NCI-H1436 (cell line): ENCODE measurements at places on chromosomes 4 and X.

DNA sequence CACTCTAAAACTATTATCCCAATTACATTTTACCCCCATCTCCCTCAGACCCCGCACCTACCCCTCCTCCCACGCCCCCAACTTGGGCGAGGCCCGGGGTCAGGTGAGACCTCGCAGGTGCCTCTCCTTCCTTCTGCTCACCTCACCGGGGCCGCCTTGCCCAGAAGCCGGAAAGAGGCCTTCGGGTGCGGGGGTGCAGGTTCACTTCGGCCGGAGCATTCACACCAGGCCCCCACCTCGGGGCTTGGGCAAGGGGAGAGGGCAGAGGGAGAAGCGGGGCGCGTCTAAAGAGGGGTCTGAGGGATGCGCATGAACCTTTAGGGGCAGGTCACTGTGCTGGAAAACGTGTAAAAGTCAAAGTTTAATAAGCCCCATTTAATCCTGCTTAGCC, 427 bp downstream of the ZNF182 start:
- no peak for DNase-seq

GRCh38 chr4:66564901-66565651, 894.8 kb upstream of the EPHA5 start:
- peak; percentile 8 for DNase-seq

DNA sequence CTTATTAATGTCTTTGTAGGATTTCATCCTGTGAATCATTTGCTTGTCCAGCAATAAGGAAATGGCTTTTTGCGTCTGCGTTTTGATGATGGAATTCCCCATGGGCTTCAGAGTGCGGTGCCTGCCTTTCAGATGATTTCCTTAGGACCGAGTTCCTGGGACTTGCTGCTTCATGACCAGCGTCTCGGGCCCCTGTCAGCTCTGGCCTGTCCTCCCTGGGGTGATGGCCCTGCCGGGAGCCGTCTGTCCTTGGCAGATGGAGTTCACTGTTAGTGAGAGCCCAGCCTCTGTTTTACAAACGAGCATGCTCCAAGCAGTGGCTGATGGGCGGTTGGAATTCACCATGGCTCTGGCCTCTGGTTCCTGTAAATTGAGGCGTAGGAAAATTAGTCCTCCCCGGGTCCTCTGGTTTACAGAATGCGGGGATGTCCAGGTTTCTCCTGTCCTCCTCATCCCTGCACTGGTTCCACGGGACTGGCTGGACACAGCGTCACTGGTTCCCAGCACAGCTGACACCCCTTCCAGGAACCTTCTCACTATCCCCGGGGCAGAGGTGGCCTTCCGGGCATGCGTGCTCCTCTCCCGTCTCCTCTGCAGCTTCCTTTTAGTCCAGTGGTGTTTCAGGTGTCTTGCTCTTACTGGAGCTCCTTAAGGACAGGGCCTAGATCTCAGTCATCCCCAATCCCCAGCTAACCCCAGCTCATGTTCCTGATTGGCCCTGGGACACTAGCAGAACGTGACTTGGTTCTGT, 34.9 kb downstream of the TBC1D14 start:
- no peak for DNase-seq

- DNase-seq = peak; percentile 16
Measured at GRCh38 chr4:89788206-89789072, 48.5 kb downstream of the SNCA start.

DNA sequence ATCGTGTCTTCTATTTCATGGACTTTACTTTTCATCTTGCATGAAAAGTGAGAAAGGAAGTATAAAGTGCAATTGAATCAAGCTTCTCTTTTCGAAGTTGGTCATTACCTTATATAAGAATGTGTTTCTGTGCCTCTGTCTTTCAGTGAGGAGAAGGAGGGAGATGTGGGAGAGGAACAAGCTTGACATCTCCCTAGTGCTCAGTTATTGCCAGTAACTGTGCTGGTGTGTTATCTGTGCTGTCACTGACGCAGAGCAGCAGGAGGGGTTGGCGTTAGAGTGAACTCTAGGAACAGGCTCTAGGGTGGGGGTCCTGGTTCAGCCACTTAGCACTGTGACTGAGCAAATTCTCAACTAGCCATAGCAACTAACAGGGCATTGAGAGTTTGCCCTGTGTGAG, 34.0 kb upstream of the TBC1D9 start:
- DNase-seq = no peak

- DNase-seq = no peak
Measured at GRCh38 chr4:97994765-97995465, 148.4 kb downstream of the STPG2 start.

DNA sequence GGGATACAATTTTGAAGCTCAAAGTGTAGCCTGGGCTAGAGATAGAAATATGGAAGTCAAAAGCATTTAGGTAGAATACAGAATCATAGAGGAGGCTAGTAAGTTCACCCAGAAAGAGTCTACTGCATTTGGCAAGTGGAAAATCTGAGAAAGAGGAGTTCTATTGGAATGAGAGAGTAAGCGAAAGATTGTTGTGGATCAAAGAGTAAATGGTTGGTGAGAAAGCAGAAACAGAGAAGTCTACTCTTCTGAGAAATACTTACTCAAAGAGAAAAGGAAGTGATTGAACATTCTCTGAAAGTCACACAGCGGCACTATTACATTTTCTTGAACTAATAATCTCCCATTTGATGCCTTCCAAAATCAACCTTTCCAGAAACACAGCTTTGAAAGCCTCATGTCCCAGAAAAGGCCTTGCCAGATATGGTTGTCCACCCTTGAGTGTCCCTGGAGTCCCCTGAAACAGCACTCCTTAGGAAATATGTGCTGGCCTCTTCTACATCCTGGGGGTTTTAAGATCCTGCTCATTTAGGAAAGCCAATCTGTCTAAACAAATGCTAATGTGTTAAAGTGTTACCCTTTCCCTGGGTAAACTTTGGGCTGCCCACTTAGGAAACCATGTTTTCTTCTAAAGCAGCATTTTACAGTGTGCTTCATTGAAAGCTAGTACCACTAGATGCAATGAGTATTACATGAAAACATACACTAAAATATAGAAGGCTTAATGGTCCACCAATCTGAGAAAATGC, 132.6 kb downstream of the INPP4B start:
- no peak for DNase-seq

- DNase-seq = peak; percentile 92
Measured at GRCh38 chr4:83110223-83110945, 4.1 kb downstream of the PLAC8 start.

DNA sequence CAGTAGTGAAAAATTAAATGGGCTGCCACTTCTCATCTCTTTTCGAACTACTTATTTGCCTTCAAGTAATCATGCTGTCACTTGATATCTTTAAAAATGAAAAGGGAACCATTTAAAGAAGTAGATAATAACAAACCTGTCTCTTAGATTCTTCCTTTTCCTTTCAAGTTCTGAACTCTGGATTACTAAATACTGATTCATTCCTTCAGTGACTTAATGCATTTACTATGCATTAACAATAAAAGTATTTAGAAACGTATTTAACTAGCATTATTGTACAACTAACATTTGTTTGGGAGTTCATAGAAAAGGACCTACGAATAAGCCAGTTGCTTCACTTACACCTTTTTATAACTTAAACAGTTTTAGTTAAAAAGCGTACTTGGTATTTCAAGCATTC, 61.1 kb upstream of the RAB33B start:
- DNase-seq = no peak

- no peak for DNase-seq
Measured at GRCh38 chr4:174627473-174627872, 105.2 kb upstream of the HPGD start.

- DNase-seq = no peak
Measured at GRCh38 chr4:54659749-54660535, 2.2 kb downstream of the KIT start.

- DNase-seq = no peak
Measured at GRCh38 chr4:145824463-145824862, 114.2 kb downstream of the ZNF827 start.

GRCh38 chr4:151004222-151004621, 10.9 kb downstream of the LRBA start:
- no peak for DNase-seq

- no peak for DNase-seq
Measured at GRCh38 chrX:10571260-10571659, 49.1 kb downstream of the MID1 start.

DNA sequence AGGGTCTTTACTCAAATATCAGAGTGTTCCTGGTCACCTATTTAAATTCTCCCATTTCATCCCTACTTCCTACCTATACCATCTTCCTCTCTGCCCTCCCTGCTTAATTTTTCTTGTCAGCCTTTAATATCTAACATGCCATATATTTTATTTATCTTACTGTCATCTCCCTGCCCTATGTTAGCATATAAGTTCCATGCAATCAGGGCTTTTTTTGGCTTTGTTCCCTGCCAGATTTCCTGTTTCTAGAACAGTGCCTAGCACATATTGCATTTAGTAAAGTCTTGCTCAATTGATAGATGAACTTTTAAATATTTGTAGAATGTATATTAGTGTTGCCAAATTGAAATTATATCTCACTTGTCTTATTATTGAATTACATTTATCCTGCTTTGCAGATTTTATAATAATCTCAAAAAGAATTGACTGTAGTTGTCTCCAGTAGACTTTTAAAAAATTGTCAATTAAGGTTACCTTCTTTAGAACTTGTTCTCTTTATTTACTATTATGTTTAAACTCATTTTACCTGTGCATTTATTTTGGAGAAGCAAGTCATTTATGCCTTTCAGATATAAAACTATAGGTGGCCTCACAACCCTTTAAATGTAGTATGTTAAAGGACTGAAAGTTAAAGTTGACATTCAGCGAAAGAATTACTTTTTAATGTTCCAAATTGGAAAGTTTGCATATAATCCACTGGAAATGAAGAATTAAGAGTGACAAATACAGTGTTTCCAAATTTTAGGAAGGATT, 108.2 kb upstream of the BMPR1B start:
- no peak for DNase-seq

- DNase-seq = no peak
Measured at GRCh38 chrX:40299641-40300046, 201.9 kb upstream of the BCOR start.

DNA sequence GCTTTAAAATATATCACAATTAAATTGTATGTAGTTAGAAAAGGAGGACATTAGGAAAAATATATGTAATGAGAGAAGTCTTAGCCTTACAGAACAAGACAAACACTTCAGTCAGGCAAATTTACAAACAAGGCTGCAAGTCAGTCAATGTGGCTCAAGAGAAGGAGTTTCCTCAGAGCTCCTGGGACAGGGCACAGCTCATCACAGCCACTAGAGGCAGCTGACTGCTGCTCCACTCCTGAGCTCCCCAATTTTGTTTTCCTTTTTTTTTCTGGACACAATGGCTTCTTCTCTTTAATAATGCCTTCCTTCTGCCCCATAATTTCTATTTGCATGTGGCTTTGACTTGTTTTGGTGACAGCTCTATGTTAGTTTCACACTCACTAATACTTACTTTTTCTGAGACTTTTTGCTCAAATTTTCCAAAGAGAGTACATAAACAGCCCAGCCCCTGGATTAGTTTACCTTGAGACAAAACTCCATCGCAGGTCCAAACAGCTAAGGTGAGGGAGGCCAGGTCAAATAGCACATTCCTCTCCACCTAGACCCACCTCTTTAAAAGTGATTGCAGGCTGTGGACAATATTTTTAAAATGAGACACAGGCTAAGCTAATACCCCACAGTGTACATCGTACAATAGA, 850.4 kb upstream of the FRG1 start:
- no peak for DNase-seq

DNA sequence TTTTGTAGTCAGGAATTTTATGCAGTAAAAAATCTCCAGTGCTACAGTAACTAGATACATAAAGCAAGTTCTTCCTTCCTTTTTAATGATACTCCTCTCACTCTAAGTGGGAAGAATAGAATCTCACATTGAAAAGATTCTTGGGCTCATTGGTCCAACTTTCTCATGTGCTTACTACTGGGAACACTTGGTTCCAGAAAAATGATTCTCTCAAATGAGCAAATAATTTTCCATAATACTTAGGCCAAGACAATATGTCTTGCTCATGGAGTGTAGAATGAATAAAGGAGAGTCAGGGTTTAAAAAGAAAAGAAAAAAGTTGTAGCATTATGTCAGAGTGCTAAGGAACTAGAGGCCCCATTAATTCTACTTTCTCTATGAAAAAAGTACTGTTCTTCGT, 197.8 kb downstream of the RASL11B start:
- DNase-seq = no peak

DNA sequence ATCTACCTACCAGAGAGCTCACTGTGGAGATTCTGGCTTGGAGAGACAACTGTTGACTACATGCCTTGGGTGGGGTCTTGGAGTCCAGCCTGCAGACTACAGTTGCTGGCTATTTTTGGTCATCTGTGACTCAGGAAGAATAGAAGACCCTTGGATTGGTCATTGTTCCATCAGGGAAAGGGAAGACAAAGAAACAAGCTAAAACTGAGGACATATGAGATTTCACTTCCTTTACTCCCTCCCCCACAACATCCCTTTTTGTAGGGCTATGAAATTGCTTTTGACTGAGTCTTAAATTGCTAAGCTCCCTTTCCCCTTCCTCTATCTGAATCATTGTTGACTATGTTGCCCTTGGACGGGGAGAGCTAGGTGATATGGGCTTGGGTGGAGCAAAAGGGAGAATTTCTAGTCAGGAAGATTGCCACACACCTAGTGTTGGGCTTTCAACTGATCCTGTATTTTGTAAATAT, 11.7 kb downstream of the MSN start:
- DNase-seq = no peak

DNA sequence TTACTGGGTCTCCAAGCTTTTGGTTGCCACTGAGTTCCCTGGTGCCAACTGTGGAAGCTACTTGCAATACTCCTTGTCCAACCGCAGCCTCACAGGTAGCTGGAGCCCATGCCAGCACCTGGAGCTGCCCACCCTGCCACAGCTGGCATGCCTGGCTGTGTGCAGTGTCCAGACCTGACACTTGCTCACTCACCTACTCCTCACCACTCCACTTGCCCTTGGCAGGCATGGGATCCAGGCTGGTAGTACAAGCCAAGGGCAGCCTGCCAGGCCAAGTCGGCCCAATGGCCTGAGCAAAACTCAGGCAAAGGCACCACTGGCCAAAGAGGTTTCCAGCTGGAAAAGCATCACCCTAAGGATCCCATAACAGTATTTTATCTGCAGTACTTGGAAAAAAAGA, 246.3 kb downstream of the PDGFC start:
- DNase-seq = no peak

DNA sequence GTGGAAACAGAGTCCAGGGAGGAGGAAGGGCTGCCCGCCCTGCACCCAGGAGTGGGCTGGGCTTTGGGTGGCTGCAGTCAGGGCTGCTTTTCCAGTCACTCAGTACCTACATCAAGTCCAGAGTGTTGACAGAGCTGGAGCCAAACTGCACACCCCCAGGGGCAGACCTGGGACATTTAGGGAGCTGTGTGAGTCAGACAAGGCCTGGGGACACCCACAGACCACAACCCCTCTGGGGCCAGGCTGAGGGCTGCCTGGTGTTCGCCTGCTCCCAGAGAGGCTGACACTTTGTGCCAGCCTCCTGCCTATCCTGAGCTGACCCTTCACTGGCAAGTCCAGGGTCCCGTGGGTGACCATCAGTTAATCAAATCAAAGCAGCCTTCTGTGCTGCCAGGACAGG, 240.0 kb downstream of the BCOR start:
- DNase-seq = no peak
